Neural crest cell (in vitro differentiated cells): ENCODE measurements at places on chromosomes 12 and 14.

DNA sequence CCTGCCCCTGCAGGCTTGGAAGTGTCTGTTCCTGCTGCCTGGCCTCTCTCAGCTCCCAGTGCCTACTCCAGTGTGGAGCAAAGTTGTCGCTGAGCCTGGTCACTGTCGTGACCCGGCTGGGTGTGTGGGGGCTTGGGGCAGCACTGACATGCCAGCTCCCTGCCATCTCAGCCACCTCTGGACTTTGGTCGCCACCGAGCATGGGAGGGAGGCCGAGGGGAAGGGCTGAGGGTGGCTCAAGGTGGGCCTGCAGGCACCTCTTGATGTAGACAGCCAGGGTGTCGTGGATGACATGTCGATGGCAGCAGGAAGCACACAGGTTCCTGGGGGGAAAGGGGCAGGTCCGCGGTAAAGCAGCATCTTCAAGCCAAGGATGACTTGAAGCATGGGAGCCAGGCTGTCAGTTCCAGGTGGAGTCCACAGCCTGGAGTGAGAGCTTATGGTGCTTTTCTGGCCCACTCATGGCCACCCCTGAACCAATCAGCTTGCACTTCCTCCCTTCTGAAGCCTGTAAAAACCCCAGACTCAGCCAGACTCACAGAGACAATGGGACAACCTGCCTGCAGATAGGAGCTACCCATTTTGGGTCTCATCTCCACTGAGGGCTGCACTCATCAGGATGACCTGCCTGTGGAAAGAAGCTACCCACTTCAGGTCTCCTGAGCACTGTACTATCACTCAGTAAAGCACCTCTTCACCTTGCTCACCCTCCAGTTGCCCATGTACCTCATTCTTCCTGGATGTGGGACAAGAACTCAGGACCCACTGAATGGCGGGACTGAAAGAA, 210.1 kb downstream of the MON2 start:
- DNase-seq = no peak

DNA sequence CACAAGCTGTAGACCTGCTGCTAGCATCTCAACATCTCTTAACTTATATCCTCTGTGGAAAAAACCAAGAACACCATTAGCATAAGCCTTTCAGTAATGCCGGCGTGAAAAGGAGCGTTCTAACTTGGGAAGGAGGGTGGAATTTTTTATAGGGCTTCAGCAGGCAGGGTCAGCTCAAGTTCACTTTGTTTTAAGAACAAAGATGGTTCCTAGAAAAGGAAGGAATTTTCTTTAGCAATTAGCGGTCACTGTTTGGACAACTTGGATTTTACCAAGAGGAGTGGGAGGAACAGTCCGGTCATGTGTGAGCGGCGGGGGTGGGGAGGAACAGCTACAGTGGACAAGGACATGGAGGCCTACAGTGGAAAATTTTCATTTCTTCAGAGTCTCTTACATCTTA, 35.9 kb downstream of the BBS10 start:
- no peak for DNase-seq

DNA sequence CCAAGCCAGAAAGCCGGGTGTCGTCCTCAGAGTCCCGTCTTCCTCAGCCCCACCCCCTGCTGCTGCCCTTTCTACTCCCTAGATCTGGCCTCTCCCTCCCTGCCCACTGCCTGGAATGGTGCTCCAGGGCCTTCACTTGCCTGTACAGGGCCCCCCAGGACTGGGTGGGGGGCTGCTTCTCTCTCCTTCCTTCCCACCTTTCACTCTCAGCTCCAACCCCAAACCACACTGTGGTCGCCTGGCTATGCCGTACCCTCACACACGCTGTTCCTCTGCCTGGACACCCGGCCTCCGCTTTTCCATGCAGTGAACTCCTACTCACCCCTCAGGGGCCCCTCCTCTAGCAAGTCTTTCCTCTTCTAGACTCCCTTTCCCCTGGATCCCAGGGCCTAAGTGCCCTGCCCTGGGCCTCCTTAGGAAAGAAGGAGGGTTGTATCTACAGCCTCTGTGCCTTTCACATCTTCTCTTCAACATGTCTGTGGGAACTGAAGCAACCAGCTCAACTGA, 25.5 kb upstream of the DIO3 start:
- no peak for DNase-seq

DNA sequence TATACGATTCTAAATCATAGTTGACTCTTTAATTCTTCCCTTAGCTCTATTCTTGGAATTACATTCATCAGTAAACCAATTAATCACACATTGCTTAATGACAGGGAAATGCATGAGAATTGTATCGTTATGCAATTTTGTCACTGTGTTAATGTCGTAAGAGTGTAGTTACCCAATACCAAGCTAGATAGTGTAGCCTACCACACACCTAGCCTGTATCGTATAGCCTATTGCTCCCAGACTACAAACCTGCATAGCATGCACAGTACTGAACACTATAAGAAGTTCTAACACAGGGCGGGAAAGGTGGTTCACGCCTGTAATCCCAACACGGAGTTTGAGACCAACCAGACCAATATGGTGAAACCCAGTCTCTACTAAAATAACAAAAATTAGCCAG, 24.7 kb downstream of the HNRNPC start:
- DNase-seq = no peak

DNA sequence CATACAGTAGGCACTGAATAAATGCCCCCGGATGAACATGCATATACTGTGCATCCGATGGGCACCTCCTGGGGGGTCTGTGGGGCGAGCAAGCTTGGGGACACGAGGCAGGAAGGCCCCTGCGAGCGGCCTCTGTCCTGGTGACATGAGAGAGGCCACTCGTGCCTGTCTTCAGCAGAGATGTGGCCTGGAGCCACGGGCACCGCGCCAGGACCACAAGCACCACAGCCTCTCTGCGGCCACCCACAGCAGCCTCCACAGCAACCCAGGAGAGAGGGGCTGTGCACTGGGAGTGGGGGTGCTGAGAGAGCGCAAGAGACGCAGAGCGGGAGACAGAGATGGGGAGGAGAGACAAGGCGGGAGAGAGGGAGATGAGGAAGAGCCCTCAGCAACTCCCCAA, 118.5 kb downstream of the RFLNA start:
- no peak for DNase-seq

DNA sequence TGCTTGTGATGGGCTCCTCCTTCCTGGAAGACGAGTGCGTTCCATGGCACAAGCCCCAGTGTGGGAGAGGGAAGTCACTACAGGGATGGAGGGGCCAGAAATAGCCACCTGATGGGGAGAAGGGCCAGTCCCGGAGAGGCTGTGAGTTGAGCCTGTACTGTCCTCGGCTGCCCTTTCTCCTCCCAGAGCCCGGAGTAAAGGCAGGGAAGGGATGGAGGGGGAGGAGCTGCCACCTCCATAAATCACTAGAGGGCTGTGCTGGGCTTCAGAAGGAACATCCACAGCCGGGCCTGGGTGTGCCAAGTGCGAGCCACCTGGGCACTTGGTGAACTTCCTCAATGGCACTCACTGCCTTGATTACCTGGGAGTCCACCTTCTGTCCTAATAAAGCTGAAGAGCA, 110.1 kb downstream of the RBM19 start:
- DNase-seq = no peak

- no peak for DNase-seq
Measured at GRCh38 chr12:127559349-127560040, 707.5 kb upstream of the TMEM132C start.

- DNase-seq = no peak
Measured at GRCh38 chr12:47207829-47208248, 128.1 kb upstream of the AMIGO2 start.
